Stimulated activated CD4-positive, alpha-beta T cell treated with anti-CD3 and anti-CD28 coated beads, Interleukin-2, amount 100 ng/mL, for 48 hours (primary cell): ENCODE measurements at places on chromosomes 12 and 14.

DNA sequence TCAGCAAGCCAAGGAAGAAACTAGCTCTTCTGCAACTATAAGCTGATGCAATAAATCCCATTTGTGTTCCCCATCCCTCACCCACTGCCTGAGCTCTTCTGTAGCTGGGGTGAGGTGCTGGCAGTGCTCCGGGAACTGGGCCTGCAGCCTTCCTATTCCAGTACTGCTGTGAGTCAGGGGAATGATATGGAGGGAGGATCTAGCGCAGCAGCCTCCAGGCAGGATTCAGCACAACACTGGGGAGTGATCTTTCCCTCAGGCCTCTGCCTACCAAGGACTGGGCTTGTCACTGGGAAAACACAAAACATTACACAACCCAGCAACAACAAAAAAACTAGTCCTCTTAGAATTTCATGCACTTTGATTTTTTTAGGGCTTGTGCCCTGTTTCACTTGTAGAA, 58.7 kb downstream of the ST8SIA1 start:
- DNase-seq, result no peak

DNA sequence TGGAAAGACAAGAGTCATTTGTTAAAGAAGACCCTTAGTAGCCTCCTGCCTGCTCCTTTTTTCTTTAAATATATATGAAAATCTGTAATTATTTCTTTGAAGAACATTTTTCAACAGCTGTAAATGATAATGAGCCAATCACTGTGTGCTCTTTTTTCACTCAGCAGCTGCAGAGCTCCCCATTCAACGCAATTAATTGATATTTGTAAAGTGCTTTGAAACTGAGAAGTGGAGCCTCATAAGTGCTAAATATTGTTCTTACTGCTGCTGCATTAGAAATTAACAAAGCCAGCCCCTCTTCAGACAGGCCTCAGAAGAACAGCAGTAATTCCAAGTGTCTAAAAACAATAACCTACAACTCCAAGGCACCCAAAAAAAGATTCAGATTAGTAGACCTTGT, 224.3 kb downstream of the GXYLT1 start:
- DNase-seq, result no peak

- no peak for DNase-seq
These were observed 1.5 kb upstream of the TM7SF3 start for GRCh38 chr12:27015730-27016076.

- DNase-seq, result no peak
These were observed 50.2 kb upstream of the CCND2 start for GRCh38 chr12:4223273-4223845.

DNA sequence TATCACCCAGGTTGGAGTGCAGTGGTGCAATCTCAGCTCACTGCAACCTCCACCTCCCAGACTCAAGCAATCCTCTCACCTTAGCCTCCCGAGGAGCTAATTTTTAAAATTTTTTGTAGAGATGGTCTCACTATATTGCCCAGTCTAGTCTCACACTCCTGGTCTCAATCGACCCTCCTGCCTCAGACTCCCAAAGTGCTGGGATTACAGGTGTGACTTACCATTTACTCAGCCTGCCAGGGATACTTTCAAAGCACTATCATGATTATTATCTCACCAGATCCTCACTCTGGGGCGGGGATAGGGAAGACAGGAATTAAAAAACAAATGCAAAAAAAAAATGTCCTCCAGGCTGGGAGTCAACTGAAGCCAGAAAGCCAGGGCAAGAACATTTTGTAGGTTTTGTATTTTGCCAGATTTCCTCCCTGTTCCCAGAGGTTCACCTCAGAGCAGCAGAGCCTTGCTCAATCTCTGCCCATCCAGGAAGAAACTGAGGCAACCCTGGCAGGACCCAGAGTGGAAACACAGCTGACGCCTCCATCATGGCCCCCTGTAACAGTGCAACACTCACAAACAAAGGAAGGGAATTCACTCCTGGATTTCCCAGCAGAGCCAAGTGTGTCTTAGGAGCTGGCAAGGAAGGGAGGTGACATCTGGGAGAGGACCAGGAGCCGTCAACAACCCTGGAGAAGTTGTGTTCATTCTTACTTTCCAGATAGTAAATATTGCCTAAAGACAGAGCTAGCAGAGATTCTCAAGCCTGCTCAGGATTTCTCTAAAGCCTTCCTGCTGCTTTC, 73.9 kb downstream of the IRF2BPL start:
- DNase-seq, result no peak

- DNase-seq, result no peak
These were observed 385.3 kb downstream of the NPAS3 start for GRCh38 chr14:33323979-33324378.

GRCh38 chr12:32773691-32774090, 18.0 kb upstream of the YARS2 start:
- no peak for DNase-seq

DNA sequence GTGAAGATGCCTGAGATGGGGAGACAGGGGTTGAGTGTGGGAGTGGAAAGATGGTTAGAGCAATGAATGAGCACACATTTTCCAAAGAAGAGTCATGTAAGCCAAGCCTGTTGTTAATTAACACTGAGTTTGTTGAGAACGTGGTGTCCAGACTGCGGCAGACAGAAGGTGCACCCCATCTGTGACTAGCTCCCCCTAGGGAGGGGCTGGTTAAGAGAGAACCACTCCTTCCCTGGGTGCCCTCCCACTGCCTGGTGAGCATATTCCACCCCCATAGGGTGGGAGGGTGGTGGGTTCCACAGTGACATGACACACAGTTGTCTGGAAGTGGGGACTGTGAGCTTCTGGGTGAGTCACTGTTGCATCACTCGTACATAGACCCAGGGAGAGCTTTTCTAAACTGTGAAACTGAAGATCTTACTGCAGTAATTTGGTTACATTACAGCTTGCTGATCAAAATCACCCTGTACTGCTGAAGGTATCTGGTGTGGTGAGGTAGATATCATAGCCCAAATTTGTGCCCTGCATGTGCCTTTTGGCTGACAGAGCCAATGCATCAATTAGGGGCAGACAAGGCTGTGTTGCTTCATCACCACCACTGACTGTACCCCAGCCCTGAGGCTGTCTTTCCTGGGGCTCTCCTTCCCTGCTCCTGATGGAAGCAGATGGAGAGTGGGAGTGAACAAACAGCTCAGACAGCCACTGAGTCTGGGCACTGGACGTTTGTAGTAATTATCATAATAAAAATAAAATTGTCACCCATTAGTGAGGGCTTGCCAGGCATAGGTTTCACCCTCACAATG, 150.9 kb downstream of the EMP1 start:
- peak; percentile 53 for DNase-seq

DNA sequence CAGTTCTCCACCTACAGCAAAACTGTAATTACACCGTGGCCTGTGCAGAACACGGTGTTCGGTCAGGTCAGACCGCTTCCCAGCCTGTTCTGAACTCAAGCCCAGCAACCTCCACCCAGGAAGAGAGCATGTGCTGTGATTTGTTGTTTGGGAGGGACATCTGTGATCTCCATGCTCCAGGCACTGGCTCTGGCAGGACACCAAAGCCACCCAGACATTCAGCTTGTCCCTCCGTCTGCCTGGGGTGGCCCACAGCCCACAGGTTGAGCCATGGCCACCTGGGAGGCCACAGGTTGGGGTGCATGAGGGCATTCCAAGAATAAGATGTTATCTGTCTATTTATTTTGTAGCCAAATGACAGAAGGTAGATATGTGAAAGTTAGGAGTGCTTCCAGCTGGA, 1091.1 kb downstream of the VRK1 start:
- DNase-seq, result no peak

DNA sequence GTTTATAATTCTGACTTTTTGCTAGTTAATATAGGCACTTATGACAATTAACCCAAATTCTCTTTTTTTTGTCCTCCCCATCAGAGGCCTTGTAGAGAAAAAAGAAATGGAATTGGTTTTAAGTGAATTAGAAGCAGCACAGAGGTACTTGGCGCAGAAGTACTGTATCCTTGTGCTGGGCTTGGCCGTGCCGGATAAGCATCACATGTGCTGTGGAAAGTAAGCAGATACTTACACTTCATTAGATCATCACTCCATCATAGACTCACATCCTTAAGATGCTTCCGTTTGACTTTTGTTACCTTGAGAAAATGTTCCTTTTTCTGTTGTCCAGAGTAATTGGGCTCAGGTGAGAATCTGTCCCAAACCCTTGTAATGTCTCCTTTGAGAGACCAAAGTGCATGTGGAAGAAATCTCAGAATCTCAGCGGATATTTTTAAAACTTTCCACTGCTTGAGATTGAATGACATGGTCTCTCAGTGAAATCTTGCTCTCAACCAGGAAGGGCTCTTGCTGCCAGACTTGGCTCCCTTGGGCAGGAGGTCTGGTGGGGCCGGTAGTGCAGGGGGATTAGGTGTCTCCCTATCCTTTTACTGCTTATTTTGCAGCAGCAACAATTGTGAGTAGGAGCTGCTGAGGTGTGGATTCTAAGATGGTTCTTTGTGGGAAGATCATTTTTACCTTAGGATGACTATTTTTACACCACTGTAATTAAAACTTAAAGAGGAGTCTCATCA, 24.8 kb downstream of the PPP1R36 start:
- DNase-seq, result no peak

GRCh38 chr12:4603946-4604345, 41.9 kb downstream of the DYRK4 start:
- no peak for DNase-seq

DNA sequence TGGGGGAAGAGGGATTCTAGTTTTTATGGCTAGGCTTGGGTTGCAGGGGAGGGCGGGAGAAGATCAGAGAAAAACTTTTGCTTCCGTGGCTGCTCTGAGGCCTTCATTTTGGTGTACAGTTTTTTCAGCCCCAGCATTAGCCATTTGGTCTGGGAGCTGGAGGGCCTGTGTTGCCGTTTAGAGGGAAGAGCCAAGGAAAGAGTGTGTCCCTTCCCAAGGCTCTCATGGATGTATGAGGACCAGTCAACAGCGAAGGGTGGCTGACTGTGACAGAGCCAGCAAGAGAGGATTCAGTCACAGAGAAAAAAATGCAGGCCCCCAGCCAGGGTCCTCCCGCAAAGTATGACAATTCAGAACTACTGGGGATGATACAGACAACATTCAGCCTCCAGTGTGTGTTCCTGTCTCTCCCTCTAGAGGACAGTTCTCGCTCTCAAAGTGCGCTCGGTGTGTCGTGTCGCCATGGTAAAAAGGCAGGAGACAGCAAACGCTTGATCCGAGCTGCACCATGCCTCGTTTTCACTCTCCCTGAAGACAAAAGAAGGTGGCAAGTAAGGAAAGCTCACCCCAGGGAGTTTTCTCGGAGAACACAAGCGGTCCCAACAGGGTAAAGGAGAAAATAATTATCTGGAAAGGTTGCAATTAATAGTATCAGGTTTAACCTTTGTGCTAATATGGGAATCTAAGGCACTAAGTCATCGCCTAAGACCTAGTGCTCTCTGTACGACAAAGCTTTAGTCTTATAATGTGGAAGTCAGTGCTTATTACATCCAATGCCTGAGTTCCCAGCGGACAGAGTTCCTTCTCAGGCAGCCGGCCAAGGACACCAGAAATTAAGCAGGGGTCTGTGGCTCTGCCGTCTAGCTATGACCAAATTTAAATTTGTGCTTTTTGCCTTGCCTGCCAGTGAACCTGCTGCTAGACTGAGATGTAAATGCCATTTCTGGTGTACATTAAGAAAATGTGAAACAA, 157.3 kb upstream of the PLXNC1 start:
- DNase-seq, result no peak

DNA sequence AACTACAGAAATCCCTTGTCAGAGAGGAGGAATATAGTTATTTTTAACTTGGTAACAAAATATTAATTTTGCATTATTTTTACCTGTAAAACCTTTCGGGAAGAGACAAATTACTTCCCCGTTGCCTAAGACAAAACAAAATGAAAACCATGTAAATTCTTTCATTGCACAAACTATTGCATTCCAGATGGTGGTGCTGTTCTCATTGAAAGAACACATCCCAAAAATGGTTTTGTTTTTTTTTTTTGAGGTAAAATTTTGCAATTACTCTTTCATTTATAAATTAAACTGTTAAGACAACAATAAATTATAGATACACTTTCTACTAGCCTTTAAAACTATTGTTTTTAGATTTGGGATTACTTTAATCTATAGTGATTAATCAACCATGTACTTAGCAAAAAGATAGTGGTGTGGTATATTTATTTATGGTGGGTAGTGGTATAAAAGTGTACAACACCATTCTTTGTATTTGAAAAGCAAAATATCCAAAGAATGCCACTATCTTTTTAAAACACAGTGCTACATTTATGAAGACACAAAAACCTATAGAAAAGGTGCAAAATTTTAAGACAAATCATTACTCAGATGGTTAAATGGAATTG, 115.5 kb downstream of the SLC38A1 start:
- no peak for DNase-seq

GRCh38 chr12:120718055-120718454, 7.6 kb upstream of the ACADS start:
- DNase-seq, result no peak

DNA sequence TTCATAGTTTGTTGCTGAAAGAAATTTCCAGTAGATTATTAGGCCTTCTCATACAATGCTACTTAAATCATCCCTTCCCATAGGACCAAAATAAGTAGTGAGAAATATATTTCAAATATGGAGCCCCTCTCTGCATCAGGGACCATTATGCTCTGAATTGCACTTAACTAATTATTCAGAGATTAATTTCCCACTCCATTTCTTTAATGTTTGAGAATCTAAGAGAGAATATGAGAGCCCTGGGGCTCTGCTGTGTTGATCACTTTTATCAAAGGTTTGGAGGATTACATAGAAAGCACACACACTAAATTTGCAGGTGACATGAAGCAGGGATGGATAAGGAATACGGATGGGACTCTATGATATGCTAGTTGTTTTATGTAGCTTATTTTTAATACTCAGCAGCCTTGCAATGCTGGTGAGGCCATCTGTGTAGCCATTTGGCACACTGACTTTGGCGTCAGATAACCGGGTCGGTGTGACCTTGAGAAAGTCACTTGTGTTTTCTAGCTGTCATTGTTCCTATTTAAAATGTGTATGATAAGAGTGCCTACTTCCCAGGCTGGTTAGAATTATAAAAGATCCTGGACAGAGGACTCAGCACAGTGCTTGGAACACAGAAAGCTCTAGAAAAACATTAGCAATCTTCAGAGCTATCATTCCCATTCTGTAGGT, 49.9 kb upstream of the FBXO21 start:
- no peak for DNase-seq

DNA sequence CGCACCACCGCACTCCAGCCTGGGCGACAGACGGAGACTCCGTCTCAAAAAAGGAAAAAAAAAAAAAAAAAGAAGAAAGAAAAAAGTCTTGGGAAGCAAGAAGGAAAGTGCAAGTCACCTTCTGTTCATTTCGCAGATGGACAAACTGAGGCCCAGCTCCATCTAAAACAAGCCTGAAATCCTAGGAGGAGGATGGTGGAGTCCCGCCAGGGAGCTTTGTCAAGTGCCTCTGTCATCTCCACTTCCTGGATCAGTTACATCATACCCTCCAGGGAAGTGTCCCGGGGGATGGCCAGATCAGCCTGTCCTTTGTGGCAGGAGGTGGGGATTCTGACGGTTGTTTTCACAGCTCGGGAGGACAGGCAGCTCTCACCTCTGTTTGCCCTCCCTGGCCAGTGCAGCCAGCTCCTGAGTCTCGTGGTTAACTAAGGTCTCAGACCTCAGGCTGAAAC, 8.7 kb upstream of the SDSL start:
- no peak for DNase-seq

GRCh38 chr14:44507183-44507582, at the start of gene FSCB:
FSCB (minus strand) TSS chr14:44507283; CDS start chr14:44506987, 296 bp downstream.
- no peak for DNase-seq

GRCh38 chr12:120839503-120839902, 64.7 kb downstream of the SPPL3 start:
- no peak for DNase-seq
